ENCODE measurements at places on chromosomes 16 and 17.

GRCh38 chr17:38327936-38328335 lies 15.8 kb downstream of the GPR179 start:
- DNase-seq, result no peak

DNA sequence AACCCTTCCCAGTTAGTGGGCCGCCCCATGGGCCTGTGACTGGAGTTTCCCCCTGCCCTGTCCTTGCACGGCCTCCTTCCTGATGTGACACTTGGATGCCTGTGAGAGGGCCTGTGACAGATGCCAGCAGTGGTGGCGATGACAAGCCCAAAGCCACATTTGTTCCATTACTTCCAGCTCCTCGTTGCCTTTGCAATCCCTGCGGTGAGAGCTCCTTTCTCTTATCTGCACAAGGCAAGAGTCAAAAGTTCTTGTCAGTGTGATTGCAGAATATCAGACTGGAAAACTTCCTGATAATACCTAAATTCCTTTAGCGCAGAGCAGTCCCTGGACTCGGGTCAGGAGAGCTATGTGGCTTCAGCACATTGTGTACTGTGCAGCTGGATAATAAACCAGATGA lies 54.4 kb upstream of the ARHGAP44 start:
- no peak for DNase-seq

- no peak for DNase-seq
These were observed 20.1 kb downstream of the YWHAE start for GRCh38 chr17:1379930-1380313.

DNA sequence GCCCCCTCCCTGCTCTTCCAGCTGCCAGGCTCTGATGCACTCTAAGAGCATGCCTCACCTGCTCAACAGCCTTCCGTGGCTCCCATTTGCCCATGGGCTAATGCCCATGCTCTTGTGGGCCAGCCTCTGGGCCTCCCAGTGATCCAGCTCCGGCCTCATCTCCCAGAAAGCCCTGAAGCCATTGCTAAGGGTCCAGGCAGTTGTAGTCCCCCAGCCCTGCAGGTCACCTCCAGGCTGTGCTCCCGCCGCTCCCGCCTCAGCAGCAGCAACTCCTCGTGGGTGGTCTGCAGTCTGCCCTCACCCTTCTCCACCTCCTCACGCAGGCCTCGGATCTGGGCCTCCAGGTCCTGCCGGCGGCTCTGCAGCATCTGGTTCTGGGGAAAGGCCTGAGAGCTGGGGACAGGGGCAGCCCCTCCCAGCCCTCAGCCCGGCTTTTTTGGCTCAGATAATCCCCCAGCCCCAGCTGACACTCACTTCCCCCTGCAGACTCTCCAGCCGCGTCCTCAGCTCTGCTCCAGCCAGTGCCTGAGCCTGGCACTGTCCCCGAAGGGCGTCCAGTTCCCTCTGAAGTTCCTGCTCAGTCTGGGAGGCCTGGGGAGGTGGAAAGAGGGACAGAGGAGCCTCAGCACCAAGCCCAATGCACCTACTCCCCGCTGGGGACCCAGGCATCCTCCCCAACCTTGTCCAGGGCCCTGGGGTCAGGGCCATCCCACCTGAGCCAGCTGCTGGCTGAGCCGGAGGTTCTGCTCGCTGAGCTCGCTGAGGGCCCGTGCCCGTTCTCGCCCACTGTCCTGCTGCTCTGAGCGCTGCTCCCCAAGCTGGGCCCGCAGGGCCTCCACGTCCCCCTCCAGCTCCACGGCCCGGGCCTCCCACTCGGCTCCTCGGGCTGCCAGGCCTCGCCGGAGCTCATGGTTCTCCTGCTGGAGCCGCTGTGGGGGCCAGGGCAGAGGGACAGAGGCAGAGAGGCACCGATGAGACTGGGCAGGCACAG lies 6.2 kb downstream of the BICDL2 start:
- DNase-seq, result no peak

- no peak for DNase-seq
These were observed 244.7 kb upstream of the WSB1 start for GRCh38 chr17:27049104-27049784.

GRCh38 chr17:16446338-16446983 lies 31.1 kb downstream of the TRPV2 start:
- DNase-seq, result no peak

- no peak for DNase-seq
These were observed 170.2 kb upstream of the SALL1 start for GRCh38 chr16:51321251-51321650.

DNA sequence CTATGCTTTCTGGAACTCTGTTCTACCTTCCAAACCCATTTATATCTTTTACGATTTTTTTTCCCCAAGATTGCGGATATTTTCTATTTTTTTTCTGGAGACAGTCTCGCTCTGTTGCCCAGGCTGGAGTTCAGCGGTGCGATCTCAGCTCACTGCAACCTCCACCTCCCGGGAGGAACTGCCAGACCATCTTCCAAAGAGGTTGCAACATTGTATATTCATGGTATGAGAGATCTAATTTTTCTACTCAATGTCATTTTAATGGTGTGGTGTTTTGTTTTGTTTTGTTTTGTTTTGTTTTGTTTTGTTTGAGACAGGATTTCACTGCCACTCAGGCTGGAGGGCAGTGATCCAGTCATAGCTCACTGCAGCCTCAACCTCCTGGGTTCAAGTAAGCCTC lies 8.5 kb upstream of the BMERB1 start:
- no peak for DNase-seq

- no peak for DNase-seq
These were observed 47.1 kb downstream of the SLC6A4 start for GRCh38 chr17:30188211-30188939.

GRCh38 chr16:65235339-65236177 lies 113.7 kb upstream of the CDH11 start:
- DNase-seq, result no peak

Data from stimulated activated CD8-positive, alpha-beta memory T cell treated with anti-CD3 and anti-CD28 coated beads, Interleukin-15, amount 100 ng/mL, for 24 hours (primary cell).